ENCODE measurements at places on chromosomes 11 and 22.

GRCh38 chr11:14029971-14030920, 67.7 kb downstream of the SPON1 start:
- peak; percentile 9 for DNase-seq

DNA sequence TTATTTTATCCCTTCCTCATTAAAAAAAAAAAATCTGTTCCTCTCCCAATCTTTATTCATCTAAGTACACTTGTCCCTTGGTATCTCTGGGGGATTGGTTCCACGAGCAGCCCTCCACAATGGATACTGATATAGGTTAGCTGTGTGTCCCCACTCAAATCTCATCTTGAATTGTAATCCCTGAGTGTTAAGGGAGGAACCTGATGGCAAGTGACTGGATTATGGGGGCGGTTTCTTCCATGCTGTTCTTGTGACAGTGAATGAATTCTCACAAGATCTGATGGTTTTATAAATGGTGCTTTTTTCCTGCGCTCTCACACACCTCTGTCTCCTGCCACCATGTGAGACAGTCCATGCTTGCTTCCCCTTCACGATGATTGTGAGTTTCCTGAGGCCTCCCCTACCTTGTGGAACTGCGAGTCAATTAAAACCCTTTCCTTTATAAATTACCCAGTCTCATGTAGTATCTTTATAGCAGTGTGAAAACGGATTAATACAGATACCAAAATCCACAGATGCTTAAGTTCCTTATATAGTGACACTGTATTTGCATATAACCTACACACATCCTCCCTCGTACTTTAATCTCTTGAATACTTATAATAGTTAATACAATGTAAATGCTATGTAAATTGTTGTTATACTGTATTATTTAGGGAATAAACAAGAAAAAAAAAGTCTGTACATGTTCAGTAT, 62.0 kb downstream of the PACS1 start:
- DNase-seq, result no peak

- no peak for DNase-seq
Measured at GRCh38 chr11:118596224-118597146, 10.9 kb upstream of the PHLDB1 start.

- DNase-seq, result no peak
Measured at GRCh38 chr11:62061356-62062222, 62.2 kb upstream of the INCENP start.

DNA sequence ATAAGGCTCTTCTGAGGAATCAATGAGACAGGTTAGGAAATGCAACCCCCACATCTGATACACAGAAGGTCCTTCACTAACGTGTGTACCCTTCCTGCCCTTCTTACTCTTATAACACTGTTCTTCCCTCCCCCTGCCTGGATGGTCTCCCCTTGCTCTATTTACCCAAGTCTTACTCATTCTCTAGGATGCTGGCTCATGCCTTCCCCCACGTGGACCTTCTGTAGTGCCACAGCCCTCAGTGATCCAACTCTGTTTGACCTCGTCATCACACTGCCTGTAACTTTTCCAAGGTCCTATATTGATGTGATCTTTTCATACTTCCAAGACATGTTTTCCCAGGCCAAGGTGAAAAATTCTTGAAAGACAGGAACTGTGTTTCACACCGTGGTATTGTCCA, 79.8 kb downstream of the C11orf58 start:
- DNase-seq, result no peak

GRCh38 chr22:17218341-17218740, 894 bp downstream of the ADA2 start:
- no peak for DNase-seq

GRCh38 chr11:77207019-77207485, 79.0 kb downstream of the MYO7A start:
- DNase-seq, result no peak

DNA sequence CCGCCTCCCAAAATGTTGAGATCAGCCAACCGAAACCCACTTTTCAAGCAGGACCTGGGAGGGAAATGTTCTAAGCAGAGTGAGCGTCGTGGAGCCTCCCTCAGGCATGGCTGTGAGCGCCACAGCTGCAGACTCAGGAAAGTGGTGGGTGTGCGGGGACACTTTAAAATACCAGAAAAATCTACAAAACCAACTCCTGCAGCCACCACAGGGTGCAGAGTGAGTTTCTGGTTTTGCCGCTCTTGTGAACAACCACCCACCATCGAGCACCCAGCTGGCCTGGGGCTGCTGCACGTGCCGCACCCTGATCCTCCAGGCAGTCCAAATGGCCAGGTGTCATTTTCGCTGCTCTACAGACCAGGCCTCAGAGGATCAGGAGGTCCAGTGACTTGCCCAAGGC, 46.9 kb downstream of the CELSR1 start:
- DNase-seq, result no peak

DNA sequence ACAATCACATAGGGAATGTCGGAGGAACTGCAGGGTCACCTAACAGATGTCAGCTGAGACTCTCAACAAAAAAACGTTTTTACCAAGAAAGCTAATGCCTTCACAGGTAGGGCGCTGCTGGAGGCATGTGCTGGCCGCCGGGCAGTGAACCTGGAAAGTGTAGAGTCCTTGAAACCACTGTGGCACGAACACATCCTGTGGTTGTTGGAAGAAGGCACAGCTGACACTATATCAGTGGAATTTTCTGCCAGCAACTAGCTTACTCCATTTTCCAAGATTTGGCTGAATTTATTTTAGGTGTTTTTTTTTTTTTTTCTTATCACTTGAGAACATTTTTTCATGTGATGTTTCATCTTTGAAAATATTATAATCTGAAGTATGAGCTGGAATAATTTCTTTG, 14.2 kb downstream of the TRMU start:
- no peak for DNase-seq

DNA sequence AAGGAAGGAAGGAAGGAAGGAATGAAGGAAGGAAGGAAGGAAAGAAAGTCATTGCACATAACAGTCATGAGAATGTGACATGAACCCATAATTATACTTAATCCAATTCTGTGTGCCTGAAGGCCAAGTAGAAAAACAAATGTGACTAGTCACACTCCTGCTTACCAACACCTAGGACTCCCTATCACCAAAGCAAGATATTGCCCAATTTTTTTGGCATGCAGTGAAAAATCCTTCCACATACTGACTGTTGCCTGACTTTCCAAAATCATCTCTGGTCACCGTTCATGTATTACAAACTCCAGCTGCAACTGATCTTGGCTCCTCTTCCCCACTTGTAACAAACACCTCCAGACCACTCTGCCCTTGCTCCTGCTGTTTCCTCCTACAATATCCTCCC, 516.8 kb downstream of the OPCML start:
- no peak for DNase-seq

GRCh38 chr11:57639321-57640067, 10.2 kb downstream of the YPEL4 start:
- no peak for DNase-seq

DNA sequence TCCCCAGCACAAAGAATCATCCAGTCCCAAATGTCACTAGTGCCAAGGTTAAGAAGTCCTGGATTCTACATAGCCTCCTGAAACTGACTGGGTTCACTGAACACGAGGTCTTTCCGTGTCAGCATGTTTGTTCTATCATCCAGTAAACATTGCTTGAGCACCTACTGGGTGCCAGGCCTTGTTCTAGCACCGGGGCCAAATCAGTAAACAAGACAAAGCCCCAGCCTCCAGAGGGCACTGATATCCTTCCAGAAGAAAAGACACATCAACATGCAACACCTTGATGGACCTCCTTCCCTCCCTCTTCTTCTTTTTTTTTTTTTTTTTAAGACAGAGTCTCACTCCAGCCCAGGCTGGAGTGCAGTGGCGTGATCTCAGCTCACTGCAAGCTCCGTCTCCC, 26.9 kb downstream of the TPST2 start:
- peak; percentile 13 for DNase-seq

DNA sequence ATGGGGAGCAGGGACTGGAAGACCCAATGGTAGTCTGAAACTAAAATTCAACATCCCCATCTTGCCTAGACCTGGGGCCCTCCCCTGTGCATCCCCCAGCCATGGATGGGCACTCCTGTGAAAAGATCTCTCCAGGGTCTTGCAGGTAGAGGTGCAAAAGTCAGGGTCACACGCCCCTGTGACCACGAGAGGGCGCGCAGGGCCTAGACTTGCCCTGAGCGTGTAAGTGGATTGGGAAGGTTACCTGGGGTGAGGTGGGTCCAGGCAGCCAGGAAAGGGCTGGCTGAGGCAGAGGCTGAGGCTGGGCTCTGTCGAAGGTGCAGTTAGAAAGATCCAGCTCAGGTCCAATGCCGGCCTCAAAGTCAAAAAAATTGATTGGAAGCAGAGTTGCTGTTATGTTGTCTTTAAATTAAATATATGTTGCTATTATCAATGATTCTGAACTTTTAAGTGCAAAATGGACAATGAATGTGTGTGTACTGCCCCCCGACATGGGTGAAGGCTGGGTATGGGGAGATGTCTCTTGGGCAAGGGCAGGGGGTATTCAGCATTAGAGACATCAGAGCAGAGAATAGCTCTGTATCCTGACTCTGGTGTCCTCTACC, 4.8 kb upstream of the POU2F3 start:
- DNase-seq, result peak; percentile 68

- DNase-seq, result no peak
Measured at GRCh38 chr22:42438293-42438650, 6.1 kb upstream of the NFAM1 start.

- DNase-seq, result no peak
Measured at GRCh38 chr22:44701187-44701790, 715 bp upstream of the PRR5 start.

- peak; percentile 92 for DNase-seq
Measured at GRCh38 chr22:43812149-43812842, at the start of gene EFCAB6. TSS of gene EFCAB6 (minus strand) at chr22:43812305. CDS start at chr22:43782318, 29,987 bp downstream.

DNA sequence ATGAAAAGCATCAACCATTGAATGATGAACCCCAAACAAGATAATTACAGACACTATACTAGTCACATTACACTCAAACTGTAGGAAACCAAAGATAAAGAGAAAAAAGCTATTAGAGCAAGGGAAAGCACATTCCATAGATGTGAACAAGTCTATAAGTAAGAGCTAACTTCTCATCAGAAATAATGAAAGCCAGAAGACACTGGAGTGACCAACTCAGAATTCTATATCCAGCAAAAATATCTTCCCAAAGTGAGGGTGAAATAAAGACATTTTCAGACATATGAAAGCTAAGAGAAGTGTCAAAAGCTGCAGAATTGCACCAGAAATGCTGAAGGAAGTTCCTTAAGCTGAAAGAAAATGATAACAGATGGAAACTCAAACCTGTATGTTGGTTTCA, 17.3 kb downstream of the FCHSD2 start:
- no peak for DNase-seq

DNA sequence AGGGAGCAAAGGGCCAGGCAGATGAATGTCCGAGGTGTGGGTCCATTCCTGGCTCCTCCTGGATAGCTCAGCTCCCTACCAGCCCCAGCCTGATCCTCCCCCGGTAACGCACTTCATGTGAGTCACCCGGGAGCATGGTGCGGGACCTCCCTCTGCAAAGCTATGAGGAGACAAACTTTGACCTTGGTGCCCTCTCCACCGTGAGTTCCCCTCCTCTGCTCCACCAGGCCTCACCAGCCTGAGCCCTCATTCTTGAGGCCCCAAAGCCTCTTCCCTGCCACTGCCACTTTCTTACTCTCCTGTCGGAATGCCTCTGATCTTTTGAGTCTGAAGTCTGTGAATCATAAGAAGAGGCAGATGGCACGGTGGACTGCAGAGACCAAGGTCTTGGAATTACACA, 37.4 kb upstream of the CD82 start:
- no peak for DNase-seq

DNA sequence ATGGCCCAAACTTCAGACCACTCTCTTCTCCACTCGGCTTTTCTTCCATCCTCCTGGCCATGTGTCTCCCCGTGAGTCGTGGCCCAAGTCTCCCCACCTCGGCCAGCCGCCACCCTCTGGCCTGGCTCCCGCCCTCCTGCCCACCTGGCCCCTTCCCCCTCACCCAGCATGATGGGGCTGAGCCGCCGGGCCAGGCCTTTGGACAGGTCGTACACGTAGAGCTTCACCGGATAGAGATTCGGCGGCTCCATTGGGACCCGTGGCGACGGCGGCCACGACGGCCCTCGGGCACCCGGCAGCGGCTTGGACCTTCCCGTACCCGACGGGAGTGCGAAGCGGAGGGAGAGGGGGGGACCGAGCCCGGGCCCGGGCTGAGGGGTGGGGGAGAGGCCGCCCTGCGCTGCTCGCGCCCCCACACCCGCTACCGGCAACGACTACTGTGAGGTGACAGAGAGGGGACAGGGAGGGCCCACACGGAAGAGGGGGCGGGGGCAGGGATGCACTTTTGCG, at the start of gene DESI1:
Gene DESI1 (minus strand): TSS at position 455 of the 510 bp plus-strand sequence. CDS start 204 bp downstream, at position 251.
- DNase-seq, result peak; percentile 47

- peak; percentile 56 for DNase-seq
Measured at GRCh38 chr22:38135133-38135706, 24.7 kb upstream of the BAIAP2L2 start.

GRCh38 chr11:10628508-10629236, 60.2 kb upstream of the LYVE1 start:
- DNase-seq, result no peak

GRCh38 chr11:134275534-134276395, at the start of gene GLB1L3:
TSS of gene GLB1L3 (plus strand) at chr11:134276379. CDS start at chr11:134276741, 362 bp downstream.
- DNase-seq, result peak; percentile 21

DNA sequence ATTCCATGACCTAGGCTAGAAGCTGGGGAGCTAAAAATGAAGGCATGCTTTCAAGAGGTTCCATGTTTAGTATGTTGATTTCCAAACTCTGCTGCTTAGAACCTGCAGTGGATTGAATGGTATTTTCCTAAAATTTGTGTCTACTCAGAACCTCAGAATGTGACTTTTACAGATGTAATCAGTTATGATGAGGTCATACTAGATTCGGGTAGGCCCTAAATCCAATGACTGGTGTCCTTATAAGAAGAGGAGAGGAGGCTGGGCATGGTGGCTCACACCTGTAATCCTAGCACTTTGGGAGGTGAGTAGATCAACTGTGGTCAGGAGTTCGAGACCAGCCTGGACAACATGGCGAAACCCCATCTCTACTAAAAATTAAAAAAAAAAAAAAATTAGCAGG, 3.5 kb upstream of the FEZ1 start:
- DNase-seq, result no peak

- no peak for DNase-seq
Measured at GRCh38 chr11:78922859-78923625, 348.4 kb upstream of the NARS2 start.

- DNase-seq, result no peak
Measured at GRCh38 chr11:36718451-36718850, 120.4 kb upstream of the RAG2 start.

GRCh38 chr22:34998921-34999320, 67.0 kb upstream of the ISX start:
- DNase-seq, result no peak

DNA sequence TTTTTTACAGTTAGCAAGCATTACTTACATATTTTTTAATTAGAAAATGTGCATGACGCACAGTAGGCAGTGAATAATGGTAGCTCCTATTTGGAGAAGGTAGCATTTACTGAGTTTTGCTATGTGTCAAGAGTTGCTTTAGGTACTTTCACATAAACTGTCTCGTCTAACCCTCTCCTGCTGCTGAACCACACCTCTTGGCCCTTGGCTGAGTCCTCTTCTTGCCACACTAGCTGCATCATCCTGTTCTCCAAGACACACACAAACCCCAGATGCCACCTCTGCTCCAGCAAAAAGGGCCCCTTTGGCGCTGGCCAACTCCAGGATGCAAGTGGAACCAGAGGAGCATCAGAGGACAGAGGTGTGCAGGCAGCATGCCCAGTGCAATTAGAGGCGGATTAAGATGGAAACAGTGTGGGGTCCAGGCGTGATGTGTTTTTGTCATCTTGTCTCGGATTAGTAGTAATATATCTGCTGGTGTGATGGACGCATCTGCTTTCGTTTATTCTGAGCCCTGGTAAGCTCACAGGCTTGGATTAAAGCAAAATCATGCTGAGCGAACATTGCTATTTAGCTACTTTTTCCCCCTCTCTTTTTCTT, 367.0 kb upstream of the CADM1 start:
- DNase-seq, result no peak

Data from A549 (cell line).